Fibroblast of upper back skin (primary cell): ENCODE measurements at places on chromosomes 13 and 19.

- DNase-seq = no peak
Observed at GRCh38 chr13:104987621-104988020, 1547.8 kb downstream of the EFNB2 start.

DNA sequence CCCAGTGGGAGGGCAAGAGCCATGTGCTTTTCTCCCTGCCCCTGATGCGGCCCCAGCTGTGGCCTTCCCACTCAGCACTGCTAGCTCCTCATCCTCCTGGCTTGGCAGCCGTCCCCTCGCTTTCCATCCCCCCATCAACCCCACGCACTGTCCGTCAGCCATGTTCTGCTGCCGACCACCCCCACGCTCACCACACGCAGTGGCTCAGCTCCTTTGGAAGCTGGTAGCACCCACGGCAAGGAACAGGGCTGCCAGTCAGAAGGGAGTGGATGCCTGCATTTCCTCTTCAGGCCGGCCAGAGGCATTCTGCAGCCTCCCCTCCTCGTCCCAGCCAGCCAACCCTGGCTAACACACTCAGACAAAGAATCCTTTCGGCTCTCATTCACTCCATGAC lies 6.3 kb downstream of the CALM3 start:
- DNase-seq = no peak

GRCh38 chr13:108269601-108270328 lies at the start of gene TNFSF13B:
TNFSF13B (plus strand) TSS chr13:108269718; CDS start chr13:108269896, 178 bp downstream.
- peak; percentile 16 for DNase-seq

DNA sequence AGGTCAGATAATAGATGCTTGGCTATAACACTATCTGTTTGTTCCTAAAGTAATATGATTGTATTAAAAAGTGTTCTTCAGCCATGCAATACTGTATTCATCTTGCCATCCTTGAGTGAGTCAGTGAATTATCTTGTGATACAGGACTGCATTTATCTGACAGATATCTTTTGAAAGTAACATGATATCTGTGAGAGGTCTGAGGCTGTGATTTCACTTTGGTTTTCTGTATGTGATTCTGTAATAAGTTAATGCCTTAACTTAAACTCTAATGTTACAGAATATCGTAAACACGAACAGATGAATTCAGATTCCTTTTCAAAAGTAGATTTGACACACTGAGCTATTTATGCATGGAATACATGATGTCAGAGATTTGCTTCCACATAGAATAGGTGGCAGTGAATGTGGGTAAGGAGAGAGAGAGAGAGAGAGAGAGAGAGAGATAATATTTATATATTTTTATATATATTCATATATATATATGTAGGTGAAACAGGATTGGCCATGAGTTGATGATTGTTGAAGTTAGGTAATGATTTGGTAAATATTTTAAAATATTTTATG lies 97.9 kb upstream of the RNF113B start:
- DNase-seq = peak; percentile 35

DNA sequence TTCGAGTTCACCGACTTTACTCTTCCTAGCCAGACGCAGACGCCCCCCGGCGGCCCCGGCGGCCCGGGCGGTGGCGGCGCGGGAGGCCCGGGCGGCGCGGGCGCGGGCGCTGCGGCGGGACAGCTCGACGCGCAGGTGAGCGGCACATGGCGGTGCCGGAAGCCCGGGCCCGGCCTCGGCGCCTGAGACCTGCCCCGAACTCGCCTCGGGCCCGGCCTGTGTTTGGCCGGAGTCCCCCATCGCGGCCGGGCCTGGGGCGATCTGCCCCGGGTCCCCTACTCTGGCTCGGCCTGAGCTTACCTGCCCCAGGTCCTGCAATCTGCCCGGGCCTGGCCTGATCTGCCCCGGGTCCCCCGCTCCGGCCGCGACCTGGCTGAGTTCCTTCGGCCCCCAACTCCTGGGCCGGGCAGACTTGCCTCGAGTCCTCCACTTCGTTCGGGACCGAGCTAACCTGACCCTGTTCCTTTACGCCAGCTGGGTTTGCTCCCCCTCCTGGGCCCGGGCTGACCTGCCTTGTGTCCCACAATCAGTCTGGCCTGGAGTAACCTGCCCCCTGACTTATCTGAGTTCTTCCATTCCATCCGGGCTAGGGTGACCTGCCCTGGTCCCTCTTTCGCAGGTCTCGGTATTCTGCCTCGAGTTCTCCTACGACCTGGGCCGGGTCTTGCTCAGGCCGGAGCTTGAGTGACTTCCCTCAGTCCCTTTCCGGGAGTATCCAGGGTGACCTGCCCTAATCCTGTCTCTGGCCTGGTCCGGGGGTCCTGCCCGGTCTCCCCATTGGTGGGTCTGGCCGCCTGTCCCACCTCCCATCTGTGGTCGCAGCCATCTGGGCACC lies 764 bp downstream of the UPF1 start:
- DNase-seq = no peak

- peak; percentile 70 for DNase-seq
Observed at GRCh38 chr19:46976845-46977320, 42.8 kb upstream of the NPAS1 start.

- DNase-seq = no peak
Observed at GRCh38 chr13:99969453-99969918, 2.1 kb downstream of the ZIC5 start.

DNA sequence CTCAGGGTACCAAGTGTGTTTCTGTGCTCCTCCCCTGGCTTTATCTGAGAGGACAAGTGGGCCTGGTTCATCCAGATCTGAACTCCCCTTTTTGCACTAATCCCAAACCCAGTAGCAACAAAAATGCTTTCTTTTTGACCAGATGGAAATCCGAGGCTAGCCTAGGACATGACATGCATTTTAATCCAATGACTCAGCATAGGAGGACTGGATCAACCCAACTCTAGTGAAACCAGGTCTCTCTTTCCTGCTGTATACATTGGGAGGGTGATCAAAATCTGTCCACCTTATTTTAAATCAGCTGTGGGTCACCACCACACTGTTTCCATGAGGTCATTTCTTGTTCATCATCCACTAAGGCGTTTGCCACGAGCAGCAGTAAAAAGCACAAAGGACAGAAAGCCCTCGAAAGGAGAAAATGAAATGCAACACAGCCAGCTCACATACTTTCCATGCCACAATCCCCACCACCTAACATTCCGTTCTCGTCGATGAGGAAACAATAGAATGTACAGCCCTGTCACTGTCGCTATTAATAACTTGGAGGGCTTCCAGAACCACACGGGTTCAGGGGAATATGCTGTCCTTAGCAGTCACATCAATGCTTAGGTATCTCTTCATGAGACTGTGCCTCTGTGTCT lies 543.0 kb downstream of the IRS2 start:
- DNase-seq = peak; percentile 97

- DNase-seq = no peak
Observed at GRCh38 chr19:750640-751423, at the start of gene MISP. MISP (plus strand) TSS chr19:751112; CDS start chr19:756947, 5,835 bp downstream.

GRCh38 chr13:110652231-110652730 lies 36.9 kb downstream of the NAXD start:
- DNase-seq = no peak

DNA sequence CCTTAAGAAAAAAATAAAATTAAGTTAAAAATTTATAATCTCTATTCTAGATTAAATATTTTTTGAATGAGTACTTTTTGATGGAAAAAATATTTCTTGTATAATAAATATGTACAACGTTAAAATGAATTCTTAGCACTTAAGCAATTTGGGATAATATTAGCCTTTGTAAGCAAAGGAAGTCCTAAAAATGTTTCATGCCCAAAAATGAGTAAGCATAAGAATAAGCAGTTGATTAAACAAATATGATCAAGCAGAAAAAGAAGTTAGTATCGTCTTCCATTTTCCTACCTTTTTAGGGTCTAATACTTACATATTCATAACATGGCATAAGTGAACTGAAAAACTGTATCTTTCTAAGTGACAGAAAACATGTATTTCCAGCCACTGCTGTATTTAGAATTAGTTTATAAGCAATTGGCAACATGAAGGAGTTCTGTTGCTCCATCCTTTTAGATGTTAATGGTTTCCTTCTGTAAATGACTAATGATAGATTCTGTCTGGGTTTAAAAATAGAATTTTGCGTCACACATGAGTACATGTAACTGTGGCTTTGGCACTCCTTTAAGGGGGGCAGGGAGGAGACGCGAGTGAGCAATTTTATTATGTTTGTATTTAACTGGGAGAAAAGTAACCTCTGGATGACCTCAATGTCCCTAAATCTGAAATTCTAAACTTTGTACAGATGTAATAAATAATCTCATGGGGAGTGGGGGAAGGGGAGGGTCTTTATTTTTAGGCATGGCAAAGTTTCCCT lies 237.4 kb downstream of the RGCC start:
- peak; percentile 97 for DNase-seq

- DNase-seq = no peak
Observed at GRCh38 chr19:33946535-33947264, 150.0 kb downstream of the KCTD15 start.

GRCh38 chr13:29859971-29860370 lies 9.6 kb upstream of the UBL3 start:
- DNase-seq = peak; percentile 68
